ENCODE measurements at places on chromosomes 6 and 20.

DNA sequence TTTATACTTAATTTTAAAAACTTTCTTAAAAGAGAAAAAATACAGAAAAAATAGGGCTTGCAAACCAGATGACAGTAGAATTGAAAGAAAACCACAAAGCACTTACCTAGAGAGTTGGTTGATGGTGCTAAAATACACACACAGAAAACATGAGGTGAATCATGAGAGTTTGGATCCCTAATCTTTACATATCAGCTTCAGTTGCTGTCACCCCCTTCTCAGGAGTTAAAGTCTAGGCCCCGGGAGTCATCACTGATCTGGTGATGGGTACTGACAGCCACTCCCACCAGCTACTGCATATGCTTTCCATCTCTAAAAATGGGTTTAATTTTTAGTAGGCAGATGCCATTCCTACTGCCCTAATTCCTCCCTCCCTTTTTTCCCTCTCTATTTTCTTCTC lies 16.7 kb downstream of the TSBP1 start:
- no peak overlapping the region for H3K4me3 ChIP-seq
- no peak for DNase-seq
- H3K27me3 ChIP-seq = no peaks in the 10 kb centered on the region
- no peaks in the 10 kb centered on the region for H3K4me1 ChIP-seq

DNA sequence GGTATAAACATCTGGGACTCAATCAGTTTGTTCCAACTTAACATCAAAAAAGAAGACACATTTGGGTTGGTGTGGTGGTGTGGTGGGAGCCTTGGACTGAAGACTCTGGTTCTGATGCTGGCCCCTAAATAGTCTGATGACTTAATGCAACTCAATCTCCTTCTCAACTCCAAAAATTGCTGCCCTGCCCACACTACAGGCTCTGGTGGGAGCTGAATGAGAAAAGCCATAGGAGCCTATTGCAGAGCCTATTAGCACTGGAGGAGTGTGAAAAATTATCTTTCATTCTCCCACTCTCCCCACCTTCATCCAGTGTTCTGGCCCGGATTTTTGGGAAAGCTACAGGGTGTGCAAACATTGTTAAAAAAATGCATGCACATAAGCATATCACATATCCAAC lies 56.5 kb downstream of the DTNBP1 start:
- no peak overlapping the region for H3K27ac ChIP-seq
- no peaks in the 10 kb centered on the region for H3K36me3 ChIP-seq
- no peak overlapping the region for H3K4me3 ChIP-seq
- no peak for DNase-seq

GRCh38 chr6:125759959-125760457 lies 10.6 kb downstream of the HEY2 start:
- H3K36me3 ChIP-seq = no peaks in the 10 kb centered on the region
- H3K27me3 ChIP-seq = peaks cover 39% of the 10 kb centered on the region
- DNase-seq = no peak

DNA sequence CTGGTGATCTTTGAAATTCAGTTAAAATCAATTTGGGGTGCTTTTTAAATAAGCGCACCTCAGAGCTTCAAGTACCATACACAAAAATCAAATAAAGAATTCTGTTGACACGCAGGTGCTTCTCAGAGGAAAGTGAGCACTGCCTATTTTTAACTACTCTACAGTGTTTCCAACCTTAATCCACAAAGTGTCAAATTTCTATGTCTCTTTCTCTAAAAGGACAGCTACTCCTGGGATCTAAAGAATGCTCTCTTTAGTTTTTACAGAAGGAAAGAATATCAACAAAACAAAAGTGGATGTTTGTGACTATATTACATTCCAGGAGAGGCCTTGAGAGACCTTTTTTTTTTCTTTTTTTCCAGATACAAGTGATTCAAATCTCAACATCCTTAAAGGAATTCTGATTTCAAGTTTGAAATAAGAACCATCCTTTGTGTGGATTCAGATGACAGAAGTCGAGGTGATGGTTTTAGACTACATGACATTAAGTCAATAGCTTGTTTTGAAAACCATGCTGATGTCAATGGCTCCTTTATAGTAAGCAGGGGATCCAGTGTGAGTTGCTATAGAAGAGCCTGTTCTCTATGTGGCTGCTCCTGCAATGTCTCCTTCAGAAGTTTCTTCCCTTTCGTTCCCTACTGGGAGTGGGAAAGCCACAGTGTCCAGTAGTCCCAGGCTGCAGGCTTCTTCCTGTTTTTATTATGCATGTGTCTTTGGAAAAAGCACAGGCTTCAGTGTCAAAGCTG lies 67.2 kb upstream of the DEFB112 start:
- H3K36me3 ChIP-seq = no peaks in the 10 kb centered on the region
- H3K27ac ChIP-seq = no peak overlapping the region
- H3K4me1 ChIP-seq = no peaks in the 10 kb centered on the region
- no peak for DNase-seq
- no peak overlapping the region for H3K4me3 ChIP-seq

- no peaks in the 10 kb centered on the region for H3K36me3 ChIP-seq
- no peaks in the 10 kb centered on the region for H3K27me3 ChIP-seq
- DNase-seq = no peak
- H3K27ac ChIP-seq = no peak overlapping the region
Measured at GRCh38 chr20:54502179-54502578, 26.8 kb downstream of the DOK5 start.

DNA sequence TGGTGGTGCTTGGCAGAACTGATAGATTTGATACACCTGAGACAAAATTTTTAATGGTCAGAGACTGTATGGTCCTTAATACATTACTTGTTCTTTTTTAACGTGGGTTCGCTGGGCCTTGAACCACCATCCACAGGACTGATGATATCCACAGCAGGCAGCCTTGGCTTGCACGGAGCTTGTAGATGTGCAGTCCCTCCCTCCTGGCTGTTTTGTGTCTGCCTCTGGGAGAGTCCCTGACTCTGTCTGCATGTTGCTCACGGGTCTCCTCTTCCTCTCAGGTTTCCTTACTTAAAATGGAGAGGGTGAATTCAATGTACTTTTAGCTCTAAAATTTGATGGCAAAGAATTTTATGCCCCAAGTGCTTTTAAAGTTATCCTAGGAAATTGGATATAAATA lies 17.5 kb downstream of the KIF25 start:
- H3K4me3 ChIP-seq = no peak overlapping the region
- H3K27ac ChIP-seq = no peak overlapping the region
- DNase-seq = no peak
- no peaks in the 10 kb centered on the region for H3K4me1 ChIP-seq

GRCh38 chr20:56359212-56360132 lies 698 bp downstream of the FAM210B start:
- H3K4me3 ChIP-seq = peak overlapping the region; percentile 65
- no peaks in the 10 kb centered on the region for H3K36me3 ChIP-seq
- peaks cover 3% of the 10 kb centered on the region for H3K27me3 ChIP-seq
- peaks cover 3% of the 10 kb centered on the region for H3K4me1 ChIP-seq
- H3K27ac ChIP-seq = peak overlapping the region; percentile 52

DNA sequence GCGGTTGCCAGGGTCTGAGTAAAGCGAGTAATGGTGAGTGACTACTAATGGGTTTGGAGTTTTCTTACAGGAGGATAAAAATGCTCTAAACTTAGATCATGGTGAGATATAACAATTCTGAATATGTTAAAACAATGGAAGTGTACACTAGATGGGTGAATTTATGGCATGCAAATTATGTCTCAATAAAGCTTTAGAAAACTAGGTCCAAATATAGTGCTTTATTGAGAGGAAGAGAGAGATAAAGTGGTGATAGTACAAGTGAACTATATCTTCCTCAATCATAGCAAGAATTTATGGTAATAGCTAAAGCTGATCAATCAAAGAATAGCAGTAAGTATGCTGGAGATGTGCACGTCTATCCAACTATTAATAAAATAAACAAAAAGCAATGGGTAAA lies 23.9 kb downstream of the SRPK1 start:
- H3K27me3 ChIP-seq = no peaks in the 10 kb centered on the region
- no peaks in the 10 kb centered on the region for H3K4me1 ChIP-seq
- DNase-seq = no peak
- H3K27ac ChIP-seq = no peak overlapping the region

DNA sequence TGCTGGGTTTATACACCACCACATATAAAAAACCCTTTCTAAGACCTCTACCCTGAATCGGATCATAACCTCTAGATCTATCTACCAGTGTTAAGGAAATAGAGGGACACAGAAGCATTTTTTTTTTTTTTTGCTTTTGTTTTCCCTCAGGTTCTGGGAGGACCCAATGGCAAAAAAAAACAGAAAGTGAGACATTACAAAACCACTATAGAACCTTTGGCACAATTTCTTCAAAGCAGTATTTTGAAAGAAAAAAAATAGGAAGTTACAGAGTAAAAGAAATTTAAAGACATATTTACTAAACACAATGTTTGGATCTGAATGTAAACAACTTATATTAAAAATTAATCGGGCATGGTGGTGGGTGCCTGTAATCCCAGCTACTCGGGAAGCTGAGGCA lies 1258.7 kb upstream of the GJE1 start:
- no peak overlapping the region for H3K4me3 ChIP-seq
- no peak overlapping the region for H3K27ac ChIP-seq
- H3K27me3 ChIP-seq = no peaks in the 10 kb centered on the region
- no peak for DNase-seq
- H3K4me1 ChIP-seq = no peaks in the 10 kb centered on the region

- H3K36me3 ChIP-seq = no peaks in the 10 kb centered on the region
- H3K4me3 ChIP-seq = peak overlapping the region; percentile 47
Measured at GRCh38 chr6:10419749-10420545, 5.1 kb upstream of the TFAP2A start.

- no peak overlapping the region for H3K4me3 ChIP-seq
- no peaks in the 10 kb centered on the region for H3K36me3 ChIP-seq
- H3K27me3 ChIP-seq = no peaks in the 10 kb centered on the region
- H3K27ac ChIP-seq = no peak overlapping the region
- no peak for DNase-seq
- no peaks in the 10 kb centered on the region for H3K4me1 ChIP-seq
Measured at GRCh38 chr20:24043294-24043693, 54.7 kb upstream of the GGTLC1 start.

GRCh38 chr6:143608906-143609305 lies 68.9 kb upstream of the PHACTR2 start:
- H3K4me3 ChIP-seq = no peak overlapping the region
- no peak overlapping the region for H3K27ac ChIP-seq
- H3K4me1 ChIP-seq = 0 out of 2 replicates have a peak, but pooled peaks cover 3% of the 10 kb centered on the region
- H3K36me3 ChIP-seq = no peaks in the 10 kb centered on the region
- H3K27me3 ChIP-seq = no peaks in the 10 kb centered on the region
